Stimulated activated memory B cell treated with anti-CD40 and anti-IgM and Interleukin-4, amounts not matched to agents 10 μg/mL and 1 μg/mL and 100 μg/mL, for 72 hours (primary cell): ENCODE measurements at places on chromosomes 16 and 17.

DNA sequence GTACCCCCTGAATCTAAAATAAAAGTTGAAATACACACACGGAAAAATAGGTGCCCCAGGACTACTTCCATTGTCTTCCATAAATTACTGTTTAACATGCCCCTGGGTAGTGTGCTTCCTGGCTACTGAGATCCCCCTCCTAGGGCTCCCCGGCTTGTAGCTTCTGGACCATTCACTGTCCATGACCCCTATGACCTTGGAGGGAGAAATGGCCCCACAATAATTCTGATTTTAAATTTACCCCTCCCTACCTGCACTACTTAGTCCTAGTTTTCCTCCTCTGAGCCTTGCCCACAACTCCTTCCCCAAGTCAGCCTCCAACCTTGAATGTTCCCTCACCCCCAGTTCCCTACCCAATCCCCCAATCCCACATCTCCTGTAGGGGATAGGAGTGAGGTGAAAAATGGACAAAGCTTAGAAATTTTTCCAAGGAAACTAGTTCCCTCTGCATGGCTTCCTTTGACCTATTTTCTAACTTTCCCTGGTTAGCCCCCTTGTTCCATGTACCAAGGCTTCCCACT lies 9.5 kb upstream of the MSL1 start:
- ATAC-seq, result no peak

DNA sequence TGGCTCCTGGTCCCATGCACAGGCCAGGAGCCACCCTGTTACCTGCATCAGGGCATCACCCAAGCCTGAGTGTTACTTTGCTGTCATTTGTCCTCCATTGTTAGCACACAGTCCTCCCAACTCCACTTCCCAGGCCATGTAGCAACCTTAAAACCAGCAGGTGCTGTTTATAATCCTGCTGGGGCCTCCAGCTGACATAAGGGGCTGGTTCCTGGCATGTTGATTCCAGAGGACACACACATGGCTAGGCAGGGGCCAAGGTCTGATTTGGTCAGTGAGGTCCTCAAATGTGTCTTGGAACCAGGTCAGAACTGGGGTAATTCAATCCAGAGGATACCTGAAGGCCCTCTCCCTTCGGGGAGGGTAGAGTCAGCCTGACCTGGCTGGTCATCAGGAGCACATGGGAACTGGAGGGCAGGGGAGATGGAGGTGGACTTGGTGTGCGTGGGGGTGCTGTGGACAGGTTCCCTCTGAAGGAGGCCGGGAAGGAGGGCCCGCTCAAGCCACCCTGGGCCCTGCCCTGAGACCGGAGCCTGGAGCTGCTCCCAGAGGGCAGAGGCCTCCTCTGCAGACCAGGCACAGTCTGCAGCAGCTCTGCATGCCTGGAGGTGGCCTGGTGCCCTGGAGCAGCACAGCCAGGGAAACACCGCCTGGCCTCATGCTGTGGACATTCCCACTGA lies 6.6 kb downstream of the ADORA2B start:
- peak; percentile 21 for ATAC-seq

DNA sequence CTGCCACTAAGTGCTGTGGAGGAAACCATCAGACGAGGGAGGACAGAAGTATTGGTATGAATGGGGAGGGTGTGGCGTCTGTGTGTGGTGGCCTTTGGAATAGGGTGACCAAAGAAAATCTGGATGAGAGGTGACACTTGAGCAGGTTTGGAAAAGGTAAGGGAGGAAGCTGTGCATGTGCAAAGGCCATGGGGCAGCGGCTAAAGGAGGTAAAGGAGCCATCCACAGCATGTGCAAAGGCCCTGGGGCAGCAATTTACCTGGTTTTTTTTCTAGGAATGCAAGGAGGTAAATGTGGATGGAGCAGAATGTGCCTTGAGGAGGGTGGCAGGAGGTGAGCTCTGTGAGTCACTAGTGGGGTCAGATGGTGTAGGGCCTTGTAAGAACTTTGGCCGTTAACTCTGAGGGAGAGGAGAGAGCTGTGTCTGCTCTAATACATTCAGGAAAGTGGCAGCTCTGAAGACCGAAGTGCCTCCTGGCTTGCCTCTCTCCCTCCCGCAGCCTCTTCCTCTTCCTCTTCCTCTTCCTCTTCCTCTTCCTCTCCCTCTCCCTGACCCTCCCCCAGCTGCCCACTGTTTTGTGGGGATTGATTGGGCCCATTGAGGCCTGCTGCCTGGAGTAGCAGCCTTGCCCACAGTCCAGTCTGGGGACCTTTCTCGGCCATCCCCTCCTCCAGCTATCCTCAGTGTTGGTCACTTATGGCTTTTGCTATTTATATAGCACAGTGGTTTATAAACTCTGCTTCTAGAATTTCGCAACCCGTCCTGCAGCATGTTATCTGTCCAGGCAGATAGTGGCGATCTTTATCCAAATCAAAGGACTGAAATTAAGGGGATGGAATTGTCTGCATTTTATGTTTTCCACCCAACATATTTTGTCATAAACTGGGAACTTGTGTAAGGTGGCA lies 38.7 kb downstream of the CMIP start:
- ATAC-seq, result no peak

DNA sequence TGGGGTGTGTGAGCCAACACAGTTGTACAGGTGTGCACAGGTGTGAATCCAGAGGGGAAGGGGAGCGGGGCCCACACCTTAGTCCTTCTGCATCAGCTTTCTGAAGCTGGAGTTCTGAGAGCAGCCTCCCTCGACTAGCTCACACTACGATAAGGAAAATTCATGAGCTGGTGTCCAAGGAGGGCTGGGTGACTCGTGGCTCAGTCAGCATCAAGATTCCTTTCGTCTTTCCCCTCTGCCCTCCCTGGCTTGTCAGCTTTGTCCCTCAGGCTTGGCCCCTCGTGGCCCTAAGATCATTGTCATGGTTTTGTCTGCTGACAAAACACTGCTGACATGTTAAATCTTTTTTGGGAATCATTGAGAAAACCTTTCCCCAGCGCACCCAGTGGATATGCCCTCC lies 47.5 kb downstream of the OR1D5 start:
- no peak for ATAC-seq

DNA sequence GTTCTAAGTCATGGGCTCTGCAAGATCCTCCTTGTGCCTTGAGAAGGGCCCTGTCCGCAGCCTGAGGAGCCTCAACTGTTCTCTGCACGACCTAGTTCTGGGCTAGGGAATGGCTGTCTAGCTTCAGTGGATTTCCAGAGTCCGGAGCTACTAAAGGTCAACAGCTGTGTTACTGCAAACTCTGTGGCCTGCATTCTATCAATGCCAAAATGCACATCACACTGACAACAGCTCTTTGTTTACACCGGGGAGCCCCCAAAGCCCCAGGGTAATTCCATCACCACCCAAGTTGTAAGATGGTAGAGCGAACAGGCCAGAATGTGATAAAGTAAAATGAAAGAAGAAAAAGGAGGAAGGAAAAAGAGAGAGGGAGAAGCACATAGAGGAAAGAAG lies 610.2 kb downstream of the MAF start:
- peak; percentile 57 for ATAC-seq

- no peak for ATAC-seq
Measured at GRCh38 chr16:57512296-57513001, 23.9 kb downstream of the CCDC102A start.

DNA sequence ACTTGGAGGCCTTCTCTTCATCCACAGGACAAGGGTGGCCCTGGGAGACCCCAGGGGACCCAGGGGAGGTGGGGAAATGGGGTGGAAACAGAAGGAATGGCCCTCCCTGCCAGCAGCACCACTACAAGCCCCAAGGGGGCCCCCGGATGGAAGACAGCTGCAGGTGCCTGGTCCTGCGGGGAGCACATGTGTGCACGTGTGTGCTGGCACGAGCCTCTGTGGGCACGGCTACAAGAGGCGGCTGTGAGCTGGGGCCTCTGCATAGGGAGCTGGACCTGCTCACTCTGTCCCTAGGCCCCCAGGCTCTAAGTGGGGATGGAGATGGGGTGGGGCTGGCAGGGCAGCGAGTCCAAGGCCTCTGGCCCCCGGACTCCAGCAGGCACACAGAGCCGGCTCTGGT lies 13.2 kb upstream of the AATK start:
- no peak for ATAC-seq

DNA sequence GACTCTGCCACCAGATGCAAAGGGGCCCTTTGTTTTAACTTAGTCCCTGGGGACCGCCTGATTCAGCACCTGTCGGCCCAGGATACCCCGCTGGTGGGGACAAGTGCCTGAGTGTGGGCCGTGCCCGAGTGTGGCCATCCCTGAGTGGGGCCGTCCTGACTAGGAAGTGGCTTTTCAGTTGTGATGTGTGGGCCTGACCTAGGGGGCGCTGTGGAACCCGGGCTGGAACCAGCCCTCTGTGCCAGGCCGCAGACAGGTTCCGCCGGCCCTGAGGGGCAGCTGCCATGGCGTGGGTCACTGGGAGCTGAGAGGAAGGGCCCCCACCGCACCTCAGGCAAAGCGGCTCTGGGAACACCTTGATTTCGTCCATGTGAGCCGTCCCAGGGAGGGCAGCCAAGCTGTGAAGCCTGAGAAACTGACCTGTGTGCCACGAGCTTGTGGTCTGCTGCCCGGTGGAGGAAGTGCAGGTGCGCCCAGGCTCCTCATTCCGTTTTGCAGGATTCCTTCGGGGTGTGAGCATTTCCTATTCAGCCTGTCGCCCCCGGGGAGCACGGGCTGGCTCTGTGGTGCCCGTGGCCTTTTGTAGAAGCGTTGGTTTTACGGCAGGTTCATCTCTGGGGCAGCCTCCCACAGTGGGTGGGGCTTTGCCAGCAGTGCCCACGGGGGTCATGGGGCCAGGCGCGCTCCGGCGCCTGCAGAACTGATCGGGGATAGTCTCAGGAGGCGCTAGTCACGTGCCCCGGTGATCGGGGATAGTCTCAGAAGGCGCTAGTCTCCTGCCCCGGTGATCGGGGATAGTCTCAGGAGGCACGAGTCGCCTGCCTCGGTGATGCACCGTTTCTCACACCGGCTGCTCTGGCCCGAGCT lies 5.3 kb downstream of the RPL13 start:
- ATAC-seq, result peak; percentile 72

- ATAC-seq, result no peak
Measured at GRCh38 chr16:87119748-87120147, 197.4 kb downstream of the C16orf95 start.

DNA sequence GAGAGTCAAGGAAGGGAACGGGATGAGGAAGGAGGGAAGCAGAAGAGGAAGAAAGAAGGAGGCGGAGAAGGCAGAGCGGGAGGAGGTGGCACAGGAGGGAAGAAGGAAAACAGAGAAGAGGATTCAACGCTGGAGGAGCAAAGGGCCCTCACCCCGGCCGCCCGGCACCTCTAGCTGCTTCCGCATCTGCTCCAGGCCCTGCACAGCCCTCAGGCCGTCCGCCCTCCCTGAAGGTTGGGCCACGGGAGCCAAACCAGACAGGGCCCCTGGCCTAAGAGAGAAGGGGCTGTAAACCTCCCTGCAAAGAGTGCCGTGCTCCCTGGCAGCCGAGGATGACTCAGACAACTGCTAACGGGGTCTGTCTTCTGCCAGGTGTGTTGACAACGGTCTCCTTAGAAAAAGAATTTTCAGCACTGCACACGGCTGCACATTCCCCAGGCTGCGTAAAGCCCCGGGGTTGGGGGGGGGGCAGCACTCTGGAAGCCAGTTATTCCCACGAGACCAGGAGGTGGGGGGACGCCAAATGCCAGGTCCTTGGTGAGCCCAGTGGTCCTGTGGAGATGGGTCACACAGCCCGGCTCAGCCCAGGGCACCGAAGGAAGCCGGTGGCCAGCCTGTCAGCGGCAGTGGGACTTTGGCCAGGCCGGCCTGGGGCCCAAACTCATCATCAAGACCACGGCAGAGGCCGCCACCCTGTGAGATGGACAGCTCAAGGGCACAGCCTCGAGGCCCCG lies 29.1 kb downstream of the MRM3 start:
- ATAC-seq, result no peak

- ATAC-seq, result no peak
Measured at GRCh38 chr17:45101883-45102811, 30.2 kb downstream of the PLCD3 start.

DNA sequence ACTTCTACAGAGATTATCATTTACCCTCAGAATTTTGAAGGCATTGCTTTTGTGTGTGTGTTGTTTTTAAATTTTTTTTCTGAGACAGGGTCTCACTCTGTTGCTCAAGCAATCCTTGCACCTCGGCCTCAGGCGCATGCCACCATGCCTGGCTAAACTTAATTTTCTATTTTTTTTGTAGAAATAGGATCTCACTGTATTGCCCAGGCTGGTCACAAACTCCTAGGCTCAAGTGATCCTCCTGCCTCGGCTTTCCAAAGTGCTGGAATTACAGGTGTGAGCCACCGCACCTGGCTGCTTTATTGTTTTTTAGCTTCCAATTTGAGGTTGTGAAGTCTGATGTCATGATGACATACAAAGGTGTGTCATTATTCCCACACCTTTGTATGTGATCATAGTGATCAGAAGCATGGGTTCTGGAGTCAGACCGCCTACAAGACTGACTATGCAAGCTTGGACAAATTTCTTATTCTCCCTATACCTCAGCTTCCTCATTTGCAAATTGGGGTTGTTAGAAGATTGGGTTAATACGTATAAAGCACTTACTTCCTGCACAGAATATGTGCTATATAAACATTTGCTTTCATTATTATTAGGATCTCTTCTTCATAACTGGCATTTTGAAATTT lies 5.8 kb downstream of the SEPHS2 start:
- ATAC-seq, result peak; percentile 80

DNA sequence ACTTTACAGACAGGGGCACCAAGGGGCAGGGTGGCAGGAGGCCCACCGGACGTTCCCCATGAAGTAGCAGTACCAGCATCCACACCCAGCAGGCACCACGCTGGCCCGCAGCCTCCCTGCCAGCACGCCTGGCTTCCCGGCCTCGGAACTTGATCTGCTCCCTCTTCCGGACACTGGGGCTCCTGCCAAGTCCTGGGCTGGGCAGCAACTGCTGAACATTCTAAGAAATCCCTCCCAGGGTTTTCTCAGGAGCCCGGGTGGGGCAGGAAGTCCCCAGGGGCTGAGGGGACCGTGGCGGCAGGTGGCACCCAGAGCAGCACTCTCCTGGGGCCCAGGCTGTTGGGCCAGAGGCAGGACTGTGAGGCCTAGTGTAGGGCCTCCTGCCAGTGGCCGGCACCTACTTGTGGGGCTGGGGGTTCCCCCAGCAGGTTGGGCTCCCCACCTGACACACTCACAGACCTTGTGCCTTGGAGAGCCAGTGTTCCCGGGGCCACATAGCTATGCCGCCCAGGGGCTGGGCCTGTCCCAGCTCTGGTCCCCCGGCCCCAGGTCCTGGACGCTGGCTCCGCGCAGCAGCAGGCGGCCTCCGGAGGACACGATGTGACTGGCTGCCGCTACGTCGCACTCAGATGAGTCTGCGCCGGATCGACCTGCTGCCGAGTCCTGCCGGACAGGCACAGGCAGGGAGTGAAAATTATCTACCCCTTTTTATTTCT lies 86.2 kb upstream of the CBX4 start:
- no peak for ATAC-seq
